ENCODE measurements at places on chromosomes 12 and 14.

GRCh38 chr14:78486621-78487020 is 316.4 kb downstream of the NRXN3 start:
- no peak for DNase-seq

DNA sequence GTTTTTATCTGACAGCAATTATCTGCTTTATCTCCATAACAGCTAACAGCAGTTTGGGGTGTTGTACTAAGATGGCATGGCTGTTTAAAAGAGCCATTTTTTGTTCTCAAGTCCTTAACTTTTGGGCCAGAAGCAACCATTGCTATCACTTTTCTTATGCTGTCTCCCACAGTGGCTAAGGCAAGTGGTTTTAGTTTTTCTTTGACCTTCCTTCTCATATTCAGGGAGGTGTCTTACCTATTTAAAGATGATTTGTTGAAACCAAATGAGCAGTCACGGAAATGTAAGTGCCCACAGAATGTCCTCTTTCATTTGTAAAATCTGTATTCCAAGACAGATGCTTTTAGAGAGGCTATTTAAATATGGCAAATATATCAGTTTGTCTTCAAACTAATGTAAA is 96.8 kb upstream of the USP15 start:
- no peak for DNase-seq

DNA sequence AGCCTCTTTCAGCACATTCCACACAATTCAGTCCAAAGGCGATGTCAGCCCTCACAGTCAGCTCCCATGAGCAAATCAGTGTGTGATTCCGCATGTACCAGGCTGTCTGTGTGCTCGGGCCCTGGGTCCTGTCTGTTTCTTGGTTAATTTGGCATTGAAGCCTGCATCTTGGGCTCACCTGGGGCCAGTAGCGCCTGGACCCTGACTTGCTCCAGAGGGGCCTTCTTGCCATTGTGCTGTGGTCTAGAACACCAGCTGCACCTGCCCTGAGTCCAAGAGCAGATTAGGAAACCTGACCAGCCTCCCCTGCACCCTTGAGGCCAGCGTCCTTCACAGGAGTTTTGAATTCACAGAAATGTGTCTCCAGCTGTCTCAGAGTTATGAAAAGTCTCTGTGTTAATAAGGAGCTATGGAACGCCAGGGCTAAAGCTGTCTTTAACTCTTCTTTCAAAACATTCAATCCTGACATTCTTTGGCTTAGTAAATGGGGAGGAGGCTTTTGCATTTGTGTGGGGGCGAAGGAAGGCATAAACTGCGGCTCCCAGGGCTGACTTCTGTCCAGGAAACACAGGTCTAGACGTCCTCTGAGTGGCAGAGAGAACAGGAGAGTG is 102.2 kb downstream of the ARF6 start:
- no peak for DNase-seq

DNA sequence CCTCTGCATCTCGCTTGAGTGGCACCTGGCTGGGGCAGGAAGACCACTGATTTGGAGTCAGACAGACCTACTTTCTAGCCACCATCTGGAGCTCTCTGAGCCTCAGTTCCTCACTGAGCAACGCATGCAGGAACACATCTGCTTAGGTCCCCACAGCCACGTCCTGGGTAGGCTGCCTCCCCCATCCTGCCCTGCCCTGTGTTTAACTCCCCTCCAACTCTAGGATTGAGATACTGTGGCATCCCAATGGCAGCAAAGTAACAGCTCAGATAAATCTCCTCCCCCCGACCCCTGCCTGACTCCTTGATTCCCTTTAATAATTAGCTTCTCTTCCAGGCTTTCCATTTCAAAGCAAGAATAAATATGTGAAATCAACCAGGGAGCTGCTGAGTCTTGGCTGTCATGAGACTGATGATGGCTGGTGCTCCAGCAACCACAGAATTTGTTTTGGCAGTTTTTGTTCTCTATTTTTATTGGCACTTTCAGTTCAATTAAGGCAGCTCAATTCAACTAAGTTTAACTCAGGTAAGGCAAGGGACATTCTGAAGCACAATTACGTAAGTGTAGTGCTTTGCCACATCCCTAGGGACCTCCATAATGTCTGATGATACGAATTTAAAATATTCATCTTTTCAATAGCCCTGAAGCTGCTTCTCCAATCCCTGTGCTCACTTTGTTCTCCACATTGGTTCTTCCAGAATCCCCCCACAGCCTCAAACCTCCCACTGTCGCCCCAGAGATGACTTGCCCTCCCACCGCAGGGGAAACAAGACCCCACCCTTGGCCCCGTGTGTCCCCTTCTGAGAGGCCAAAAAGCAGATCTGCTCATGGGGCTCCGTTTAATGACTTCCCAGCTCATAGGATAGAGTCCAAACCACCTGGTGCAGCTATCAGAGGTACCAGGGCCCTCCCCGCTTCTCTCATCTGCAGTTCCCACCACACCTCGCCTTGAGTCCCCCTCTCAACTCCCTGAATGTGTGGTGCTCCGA is 58.2 kb downstream of the ESR2 start:
- no peak for DNase-seq

DNA sequence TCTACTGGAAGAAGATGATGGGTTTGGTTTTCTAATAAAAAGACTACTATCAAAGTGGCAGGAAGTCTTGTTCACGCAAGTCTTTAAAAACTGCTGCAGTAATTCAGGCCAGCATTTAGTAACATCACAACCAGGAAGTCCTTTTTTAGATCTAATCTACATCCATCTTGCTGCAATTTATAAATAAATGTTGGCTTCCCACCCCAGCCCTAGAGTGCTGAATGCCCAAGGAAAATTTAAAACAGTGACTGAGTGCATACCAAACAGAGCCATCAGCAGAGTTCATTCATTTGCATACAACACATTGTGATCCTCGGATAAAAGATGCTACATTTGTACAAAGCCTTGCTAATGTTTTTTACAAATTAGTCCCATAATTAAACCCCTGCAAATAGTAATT is 72.1 kb downstream of the PHLDA1 start:
- DNase-seq: no peak

- no peak for DNase-seq
Measured at GRCh38 chr12:104657726-104658484, 201.2 kb downstream of the CHST11 start.

- DNase-seq: no peak
Measured at GRCh38 chr12:124525927-124526692, 41.3 kb downstream of the NCOR2 start.

- DNase-seq: peak; percentile 74
Measured at GRCh38 chr14:23365732-23366425, 907 bp upstream of the EFS start.
